ENCODE measurements at places on chromosomes 12 and 14.

DNA sequence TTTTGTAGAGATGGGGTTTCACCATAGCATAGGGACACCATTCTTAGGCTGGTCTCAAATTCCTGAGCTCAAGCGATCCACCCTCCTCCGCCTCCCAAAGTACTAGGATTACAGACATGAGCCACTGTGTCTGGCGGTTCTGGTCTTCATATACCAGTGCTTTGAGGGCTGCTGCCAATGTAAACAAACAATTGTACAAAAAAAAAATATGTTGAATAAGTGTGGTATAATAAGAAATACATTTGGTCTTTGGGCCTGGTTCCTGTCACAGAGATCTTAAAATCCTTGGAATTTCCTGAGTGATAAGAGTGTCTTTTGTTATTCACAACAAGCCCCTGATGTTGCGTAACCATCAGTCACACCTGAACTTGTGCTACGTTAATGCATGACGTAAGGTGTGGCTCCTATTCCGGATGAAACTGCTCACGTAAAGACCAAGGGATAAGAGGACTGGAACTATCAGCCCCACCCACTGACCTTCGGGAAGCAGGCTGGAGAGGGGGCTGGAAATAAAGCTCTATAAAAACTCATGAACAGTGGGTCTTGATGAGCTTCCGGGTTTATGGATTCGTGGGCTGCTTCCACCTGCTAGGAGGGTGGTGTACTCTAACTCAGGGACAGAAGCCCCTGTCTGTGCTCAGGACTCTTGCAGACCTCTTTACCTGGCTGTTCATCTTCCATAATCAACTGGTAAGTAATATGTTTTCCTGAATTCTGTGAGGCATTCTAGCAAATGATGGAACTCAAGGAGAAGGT lies 16.5 kb upstream of the RIMKLB start:
- DNase-seq = no peak

DNA sequence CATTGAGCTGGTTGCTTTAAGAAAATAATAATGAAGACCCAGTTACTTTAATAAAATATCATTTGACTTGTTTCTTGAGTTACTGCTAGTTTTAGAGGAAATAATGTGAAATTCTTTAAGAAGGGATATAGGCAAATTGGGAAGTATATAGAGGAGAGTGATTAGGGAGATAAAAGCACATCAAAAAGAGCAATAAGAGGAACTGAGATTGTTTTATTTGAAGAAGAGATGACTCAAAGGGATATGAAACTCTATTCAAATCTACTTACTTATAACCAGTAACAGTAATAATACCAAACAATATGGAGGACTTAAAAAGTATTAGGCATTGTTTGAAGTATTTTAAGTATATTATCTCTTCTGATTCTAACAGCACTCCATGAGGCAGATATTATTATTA lies 37.1 kb downstream of the LRRK2 start:
- DNase-seq = no peak

DNA sequence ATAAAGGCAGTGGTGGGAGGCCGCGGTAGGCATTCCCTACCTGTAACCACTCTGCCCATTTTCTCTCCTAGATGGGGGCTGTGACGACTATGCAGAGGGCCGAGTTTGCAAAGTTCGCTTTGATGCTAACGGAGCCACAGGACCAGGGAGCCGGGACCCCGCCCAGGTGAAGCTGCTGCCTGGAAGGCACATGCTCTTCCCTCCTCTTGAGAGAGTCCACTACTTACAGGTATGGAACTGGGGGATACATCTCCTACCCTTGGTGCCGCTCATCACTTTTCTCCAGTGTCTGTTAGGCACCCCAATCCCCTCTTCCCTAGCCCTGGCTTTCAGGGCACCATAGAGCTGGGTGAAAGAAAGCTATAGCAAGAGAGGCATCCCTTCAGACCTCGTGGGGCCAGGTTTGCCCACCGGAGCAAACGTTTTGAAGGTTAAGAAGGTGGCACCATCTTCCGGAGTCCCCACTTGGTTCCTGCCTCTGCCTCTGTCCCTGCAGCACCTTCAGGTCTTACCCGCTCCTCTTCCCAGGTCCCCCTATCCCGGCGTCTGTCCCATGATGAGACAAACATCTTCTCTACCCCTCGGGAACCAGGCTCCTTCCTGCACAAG lies 2.0 kb upstream of the P3H3 start:
- no peak for DNase-seq

- DNase-seq = no peak
These were observed 2.7 kb downstream of the SDR9C7 start for GRCh38 chr12:56931474-56931978.

- no peak for DNase-seq
These were observed 818 bp upstream of the SUOX start for GRCh38 chr12:55996201-55996714.

Data from stimulated activated CD8-positive, alpha-beta memory T cell treated with anti-CD3 and anti-CD28 coated beads, Interleukin-15, amount 100 ng/mL, for 4 hours (primary cell).